Glutamatergic neuron (in vitro differentiated cells): ENCODE measurements at places on chromosomes 1 and 21. TPM values are rescaled to one million over a fixed set of nuclear protein-coding genes. Genes with fewer than 3 reads are reported as not detected.

Gene PRDX6
- 29.3 TPM for total RNA-seq

Gene RHCE
- 1.2 TPM for total RNA-seq

Gene SIM2
- 4.8 TPM for total RNA-seq

Gene PPIH
- total RNA-seq: 22.6 TPM

Gene VHLL
- not detected for total RNA-seq

Gene S100A2
- total RNA-seq: 1.1 TPM

GRCh38 chr1:198333744-198334143, 176.9 kb downstream of the NEK7 start:
- H3K4me3 ChIP-seq: no peak overlapping the region
- peaks cover 2% of the 10 kb centered on the region for H3K27me3 ChIP-seq
- H3K4me1 ChIP-seq: peaks cover 11% of the 10 kb centered on the region
- DNase-seq: no peak

GRCh38 chr1:24162201-24162600, 19.3 kb upstream of the IL22RA1 start:
- DNase-seq: no peak
- H3K4me1 ChIP-seq: peaks cover 4% of the 10 kb centered on the region
- no peak overlapping the region for H3K27ac ChIP-seq
- H3K27me3 ChIP-seq: peaks cover 2% of the 10 kb centered on the region
- H3K36me3 ChIP-seq: no peaks in the 10 kb centered on the region

DNA sequence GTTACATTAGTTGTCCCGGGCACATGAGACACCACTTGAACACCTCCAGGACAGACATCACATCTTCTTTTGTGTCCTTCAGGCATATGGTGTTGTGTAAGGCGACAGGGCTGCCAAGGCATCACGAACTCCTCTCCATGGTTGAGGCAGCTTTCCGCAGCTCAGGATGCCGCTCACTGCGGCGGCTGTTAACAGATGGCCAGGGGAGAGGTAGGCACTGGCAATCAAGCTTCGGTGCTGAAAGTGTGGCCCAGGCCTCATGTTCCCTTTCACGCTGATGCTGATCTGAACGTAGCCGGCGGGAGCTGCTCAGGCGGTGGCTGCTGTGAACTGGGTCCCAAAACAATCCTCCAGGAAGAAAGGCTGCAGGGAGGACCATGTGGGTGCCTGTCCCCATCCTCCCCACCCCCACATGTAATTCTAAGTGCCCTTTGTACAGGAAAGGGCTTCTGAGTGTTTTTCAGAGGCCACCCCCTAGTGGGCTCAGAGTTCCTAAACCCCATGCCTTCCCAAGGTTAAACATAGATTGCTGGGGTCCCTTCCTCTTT, 287.1 kb upstream of the AJAP1 start:
- DNase-seq: no peak
- H3K27me3 ChIP-seq: peaks cover 3% of the 10 kb centered on the region
- H3K4me1 ChIP-seq: no peaks in the 10 kb centered on the region
- H3K36me3 ChIP-seq: no peaks in the 10 kb centered on the region

DNA sequence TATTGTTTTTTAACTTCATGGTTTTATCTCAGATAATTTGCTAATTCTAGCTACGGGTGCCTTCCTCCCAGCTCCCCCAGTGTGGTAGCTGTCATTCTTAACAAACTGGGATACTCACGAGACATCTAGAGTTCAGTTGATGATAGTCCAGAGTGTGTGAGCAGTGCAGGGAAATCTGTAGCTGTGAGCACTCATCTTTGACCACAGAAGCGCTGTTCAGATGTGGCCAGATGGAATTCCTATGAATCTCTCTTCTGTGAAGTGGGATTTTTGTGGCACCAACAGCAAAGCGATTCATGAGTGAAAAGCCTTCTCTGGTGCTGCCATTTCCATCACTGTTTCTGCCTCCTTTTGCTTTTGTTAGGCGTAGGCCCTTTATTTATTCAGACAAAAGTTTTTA, 125.1 kb downstream of the NFIA start:
- no peak for DNase-seq
- H3K27ac ChIP-seq: peak overlapping the region; percentile 53
- no peaks in the 10 kb centered on the region for H3K27me3 ChIP-seq
- no peaks in the 10 kb centered on the region for H3K36me3 ChIP-seq
- H3K4me1 ChIP-seq: peaks cover 30% of the 10 kb centered on the region

DNA sequence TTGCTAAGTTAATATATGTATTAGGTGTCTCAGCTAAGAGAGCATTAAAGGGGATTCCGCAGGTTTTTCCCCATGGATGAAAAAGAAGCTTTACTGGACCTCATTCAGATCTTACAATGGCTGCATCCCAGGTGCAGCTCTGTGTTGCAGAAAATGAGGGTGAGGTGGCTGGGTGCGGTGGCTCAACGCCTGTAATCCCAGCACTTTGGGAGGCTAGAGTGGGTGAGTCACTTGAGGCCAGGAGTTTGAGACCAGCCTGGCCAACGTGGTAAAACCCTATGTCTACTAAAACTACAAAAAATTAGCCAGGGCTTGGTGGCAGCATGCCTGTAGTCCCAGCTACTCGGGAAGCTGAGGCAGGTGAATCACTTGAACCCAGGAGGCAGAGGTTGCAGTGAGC, 58.5 kb upstream of the MORC3 start:
- H3K27me3 ChIP-seq: no peaks in the 10 kb centered on the region
- DNase-seq: no peak
- no peak overlapping the region for H3K27ac ChIP-seq

DNA sequence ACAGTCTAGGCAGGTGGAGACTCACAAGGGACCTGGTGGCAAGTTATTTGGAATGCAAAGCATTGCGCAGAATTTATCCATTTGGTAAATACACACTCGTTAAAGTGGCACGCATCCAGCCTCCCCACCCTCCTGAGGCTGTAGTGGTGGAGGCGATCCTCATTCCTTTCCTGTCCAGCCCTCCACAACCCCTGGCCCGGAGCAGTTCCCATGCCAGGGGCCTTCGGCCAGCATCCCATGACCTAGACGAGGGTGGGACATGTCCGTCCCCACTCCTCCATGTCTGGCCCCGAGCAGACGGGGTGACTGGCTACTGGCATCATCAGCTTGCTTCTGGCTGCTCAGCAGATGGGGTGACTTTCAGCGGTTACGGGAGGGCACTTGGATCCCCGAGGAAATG, 281.5 kb upstream of the VAMP3 start:
- peaks cover 6% of the 10 kb centered on the region for H3K27me3 ChIP-seq
- no peak for DNase-seq
- H3K4me1 ChIP-seq: peaks cover 14% of the 10 kb centered on the region
- H3K4me3 ChIP-seq: no peak overlapping the region
- H3K27ac ChIP-seq: no peak overlapping the region

- H3K27me3 ChIP-seq: peaks cover 6% of the 10 kb centered on the region
- H3K36me3 ChIP-seq: no peaks in the 10 kb centered on the region
- H3K4me1 ChIP-seq: peaks cover 12% of the 10 kb centered on the region
- no peak overlapping the region for H3K27ac ChIP-seq
Measured at GRCh38 chr1:58248791-58249190, 297.7 kb downstream of the OMA1 start.

DNA sequence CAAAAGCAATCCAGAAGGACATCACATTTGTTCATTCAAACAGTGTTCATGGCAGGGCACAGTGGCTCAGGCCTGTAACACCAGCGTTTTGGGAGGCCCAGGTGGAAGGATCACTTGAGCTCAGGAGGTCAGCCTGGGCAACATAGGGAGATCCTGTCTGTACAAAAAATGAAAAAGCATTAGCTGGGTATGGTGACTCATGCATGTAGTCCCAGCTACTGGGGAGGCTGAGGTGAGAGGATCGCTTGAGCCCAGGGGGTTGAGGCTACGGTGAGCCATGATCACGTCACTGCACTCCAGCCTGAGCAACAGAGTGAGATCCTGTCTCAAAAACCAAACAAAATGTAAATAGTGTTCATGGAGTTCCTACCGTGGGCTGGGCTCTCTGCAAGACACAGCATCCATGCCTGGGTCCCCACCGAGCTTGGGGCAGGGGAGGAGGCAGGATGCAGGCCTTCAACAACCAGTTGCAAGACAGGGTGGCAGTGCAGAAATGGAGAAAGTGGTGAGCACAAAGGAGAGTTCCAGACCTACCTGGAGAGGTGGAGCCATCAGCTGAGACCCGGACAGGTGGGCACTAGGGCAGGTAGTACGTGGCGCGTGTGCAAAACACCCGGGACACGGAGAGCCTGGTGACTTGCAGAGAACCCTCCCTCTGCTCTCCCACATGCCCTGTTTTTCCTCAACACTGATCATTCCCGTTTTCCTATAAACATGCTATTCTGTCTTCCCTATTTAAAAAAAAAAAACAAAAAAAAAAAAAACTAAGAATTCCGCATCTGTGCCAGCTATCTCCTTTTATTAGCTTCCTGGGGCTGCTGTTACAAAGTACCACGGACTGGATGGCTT, 138.9 kb downstream of the TOMM20 start:
- H3K4me3 ChIP-seq: no peak overlapping the region
- H3K27me3 ChIP-seq: peaks cover 5% of the 10 kb centered on the region
- no peak for DNase-seq
- H3K4me1 ChIP-seq: peaks cover 3% of the 10 kb centered on the region
- H3K27ac ChIP-seq: no peak overlapping the region
